ENCODE measurements at places on chromosomes 12 and 14. TPM values are rescaled to one million over a fixed set of nuclear protein-coding genes. Genes with fewer than 3 reads are reported as not detected.

The CDH24 gene
- total RNA-seq: 1.8 TPM

The AREL1 gene
- total RNA-seq: 22.1 TPM

The FOXM1 gene
- total RNA-seq: 0.79 TPM

The MSRB3 gene
- 329 TPM for total RNA-seq

The KRT73 gene
- not detected for total RNA-seq

The ACSM4 gene
- total RNA-seq: not detected

The CPM gene
- 42.7 TPM for total RNA-seq

The INSM2 gene
- not detected for total RNA-seq

The OVCH1 gene
- total RNA-seq: 0.46 TPM

The MOAP1 gene
- total RNA-seq: 21.8 TPM

The HIP1R gene
- 19.3 TPM for total RNA-seq

- DNase-seq: peak; percentile 97
Measured at GRCh38 chr12:401235-402028, at the start of gene CCDC77. TSS of gene CCDC77 (plus strand) at chr12:401644. CDS start at chr12:409384, 7,740 bp downstream.

GRCh38 chr12:101200824-101201223, 9.2 kb downstream of the SLC5A8 start:
- DNase-seq: no peak

- DNase-seq: peak; percentile 29
Measured at GRCh38 chr14:104395276-104395675, 184.3 kb upstream of the C14orf180 start.

DNA sequence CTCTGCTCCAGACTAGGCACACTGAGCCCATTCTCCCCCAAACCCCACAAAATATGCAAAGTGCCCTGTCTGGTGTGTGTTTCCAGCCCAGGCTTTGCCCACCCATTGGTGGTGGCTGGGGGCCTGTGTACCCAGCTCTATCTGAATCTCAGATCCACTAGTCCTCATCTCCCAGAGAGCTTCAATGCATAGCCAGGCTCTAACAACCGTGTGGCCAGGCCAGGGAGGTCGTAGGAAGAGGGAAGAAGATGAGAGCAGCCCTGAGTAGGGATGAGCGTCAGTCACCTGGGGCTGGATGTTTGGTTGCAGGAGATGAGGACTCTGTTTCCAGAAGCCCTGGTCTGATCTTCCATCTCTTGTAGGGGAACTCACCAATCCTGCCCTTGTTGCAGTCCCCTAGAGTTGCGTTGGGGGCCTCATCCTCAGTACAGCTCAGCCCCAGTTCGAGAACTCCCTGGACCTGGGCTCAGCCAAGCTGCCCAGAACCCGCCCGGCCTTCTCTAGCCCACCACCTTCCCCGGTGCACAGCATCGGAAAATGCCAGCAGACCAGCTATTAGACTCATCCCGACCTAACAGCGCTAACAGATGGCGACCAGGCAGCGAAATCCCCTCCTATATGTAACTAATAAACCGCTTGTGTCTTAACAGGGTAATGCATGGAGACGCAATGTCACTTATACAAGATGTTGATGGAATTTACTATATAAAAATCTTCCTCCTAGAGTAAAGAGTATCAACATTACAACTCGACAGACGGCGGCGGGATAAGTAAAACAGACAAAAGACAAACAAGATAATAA, 3.2 kb upstream of the LHX5 start:
- DNase-seq: no peak

- no peak for DNase-seq
Measured at GRCh38 chr12:11797317-11797913, 147.9 kb downstream of the ETV6 start.

DNA sequence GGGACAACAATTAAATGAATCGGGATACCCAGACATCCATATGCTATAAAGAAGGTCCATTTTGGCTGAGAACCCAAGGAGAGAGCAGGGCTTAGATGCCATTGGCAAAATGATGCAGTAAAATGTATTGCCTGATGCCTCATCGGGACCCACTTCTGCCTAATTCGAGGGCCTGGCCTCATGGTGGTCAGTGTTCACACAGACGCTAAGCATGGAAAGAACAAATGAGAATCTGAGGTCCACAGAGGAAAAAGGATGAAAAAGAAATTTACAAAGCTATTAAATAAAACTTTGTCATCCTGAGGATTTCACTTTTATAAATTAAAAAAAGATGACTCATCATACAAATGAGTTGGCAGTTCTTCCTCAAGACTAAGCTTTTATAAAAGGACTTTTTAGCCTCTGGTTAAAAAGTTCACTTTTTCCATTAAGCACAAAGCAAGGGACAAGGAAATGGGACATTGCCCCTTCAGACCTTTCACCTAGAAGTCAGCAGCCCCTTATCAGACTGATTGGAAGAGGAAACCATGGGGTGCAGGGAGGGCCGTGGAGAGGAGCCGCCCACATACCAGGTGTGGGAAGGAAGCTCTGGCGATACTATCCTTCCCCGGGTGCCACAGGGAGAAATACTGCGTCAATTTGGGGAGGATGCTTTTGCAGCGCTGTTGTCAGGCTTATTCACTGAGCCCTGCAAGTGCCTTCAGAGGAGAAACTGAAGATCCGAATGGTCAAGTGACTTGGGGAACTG, 176.0 kb downstream of the EGLN3 start:
- no peak for DNase-seq

DNA sequence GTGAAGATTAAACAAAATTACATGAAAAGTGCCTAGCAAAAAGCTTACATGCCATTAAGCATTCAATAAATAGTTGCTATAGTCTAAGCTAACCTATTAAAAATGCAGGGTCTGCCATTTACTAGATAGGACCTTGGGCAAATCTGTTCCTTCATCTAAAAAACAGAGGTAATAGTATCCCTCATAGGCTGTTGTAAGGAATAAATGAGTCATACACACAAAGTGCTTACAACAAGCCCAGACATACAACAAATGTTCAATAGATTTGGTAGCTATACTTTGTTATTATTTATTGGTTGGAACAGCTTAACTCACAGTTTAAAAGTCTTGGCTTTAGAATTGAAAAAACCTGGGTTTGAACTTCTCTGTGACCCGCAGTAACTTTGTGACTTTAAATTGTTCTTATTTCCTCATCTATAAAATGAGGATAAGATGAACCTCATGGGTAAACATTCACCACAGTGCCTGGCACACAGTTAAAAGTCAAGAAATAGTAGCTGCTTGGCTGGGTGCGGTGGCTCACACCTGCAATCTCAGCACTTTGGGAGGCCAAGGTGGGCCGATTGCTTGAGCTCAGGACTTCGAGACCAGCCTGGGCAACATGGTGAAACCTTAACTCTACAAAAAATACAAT, 24.7 kb downstream of the HEATR5A start:
- no peak for DNase-seq

GRCh38 chr12:104701756-104702155, 245.0 kb downstream of the CHST11 start:
- peak; percentile 55 for DNase-seq

- DNase-seq: no peak
Measured at GRCh38 chr14:100341301-100342031, 18.3 kb downstream of the SLC25A47 start.

- DNase-seq: no peak
Measured at GRCh38 chr14:93490001-93490400, 59.3 kb downstream of the UNC79 start.

GRCh38 chr12:63250486-63250885, 99.5 kb upstream of the AVPR1A start:
- DNase-seq: no peak

DNA sequence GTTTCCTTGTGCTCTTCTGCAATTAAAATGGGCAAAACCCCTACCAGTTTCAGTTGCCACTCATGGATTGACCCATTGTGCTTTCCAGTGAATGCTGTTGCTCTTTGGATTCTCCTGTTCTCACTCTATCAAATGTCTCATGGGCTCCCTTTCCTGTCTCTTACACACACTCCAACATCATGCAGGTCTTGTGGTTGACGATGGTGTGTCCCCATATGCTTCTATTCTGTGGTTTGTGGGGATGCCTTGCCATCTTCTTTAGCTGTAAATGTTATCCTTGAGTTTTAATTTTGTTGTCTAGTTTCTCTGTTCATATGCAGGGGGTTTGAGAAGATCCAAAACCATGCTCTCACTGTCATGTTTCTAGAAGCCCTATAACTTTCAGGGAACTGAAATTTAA, 31.9 kb upstream of the FBXO34 start:
- no peak for DNase-seq

GRCh38 chr14:88195676-88196075, 127.4 kb downstream of the KCNK10 start:
- no peak for DNase-seq

DNA sequence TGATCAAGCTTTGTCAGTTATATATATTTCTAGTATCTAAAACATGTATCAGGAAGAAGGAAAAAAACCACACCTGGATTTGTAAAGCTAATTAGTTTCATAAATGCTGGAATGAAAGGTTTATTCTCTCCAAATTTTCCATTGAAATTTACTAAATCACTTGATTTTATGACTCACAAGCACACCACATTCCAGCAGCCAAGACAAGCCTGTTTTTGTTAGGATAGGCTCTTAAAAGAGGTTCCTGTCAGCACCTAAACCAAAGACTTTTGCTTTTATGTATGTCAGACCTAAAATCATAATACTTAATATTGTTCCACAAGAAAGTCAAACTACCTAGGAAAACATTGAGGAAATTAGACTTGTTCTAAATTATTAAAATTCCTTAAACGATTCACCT, 85.3 kb upstream of the PAWR start:
- no peak for DNase-seq

DNA sequence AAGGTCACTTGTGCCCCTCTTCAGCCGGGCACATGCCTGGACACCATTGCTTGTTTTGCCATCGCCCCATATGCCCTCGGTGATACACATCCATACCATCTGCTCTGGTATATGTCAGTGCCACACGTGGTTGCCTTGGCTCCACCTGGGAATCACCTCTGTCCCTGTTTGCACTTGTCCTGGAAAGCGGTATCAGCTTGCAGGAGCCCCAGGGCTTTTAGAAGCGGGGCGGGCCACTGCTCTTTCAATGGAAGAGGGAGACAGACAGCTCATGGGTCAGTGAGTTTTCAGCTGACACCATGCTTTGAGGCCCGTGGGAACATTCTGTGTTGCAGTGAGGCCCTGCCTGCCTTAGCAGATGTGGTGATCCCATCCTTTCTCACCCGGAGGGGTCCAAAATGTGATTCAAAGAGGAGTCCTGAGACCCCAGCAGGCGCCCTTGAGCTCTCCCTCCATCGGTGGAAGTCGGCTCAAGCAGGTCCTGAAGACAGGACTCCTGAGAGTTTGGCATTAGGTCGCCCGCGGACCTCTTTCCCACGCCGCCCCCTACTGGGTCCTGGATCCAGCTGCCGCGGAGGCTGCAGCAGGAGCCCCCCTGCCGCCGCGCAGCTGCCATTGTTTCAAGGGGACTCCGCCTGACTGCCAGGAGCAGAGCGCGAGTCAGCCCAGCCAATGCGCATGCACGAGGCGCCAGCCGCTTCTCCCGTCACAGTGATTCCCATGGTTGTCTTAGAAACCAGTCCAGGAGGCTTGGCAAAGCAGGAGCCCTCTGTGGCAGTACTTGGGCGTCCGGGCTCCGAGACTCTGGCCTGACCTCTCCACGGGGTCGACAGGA, 773.2 kb upstream of the ALG10B start:
- DNase-seq: no peak

DNA sequence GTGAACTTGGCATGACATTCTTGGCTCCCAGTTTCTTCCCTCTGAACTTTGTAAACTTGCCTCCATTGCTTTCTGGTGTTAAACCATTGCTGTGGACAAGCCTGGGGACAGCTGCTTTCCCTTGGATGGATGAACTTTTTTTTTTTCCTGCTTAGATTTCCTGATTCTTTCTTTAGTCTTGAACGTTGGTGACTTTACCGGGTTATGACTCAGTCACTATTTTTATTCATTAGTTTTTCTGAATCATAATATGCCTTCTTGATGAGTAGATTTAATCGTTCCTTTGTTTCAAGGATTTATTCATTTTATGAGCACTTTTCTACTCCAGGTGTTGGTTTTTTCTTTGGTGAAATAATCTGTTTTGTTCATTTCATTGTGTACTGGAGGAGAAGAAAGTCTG, 155.0 kb upstream of the RTL1 start:
- no peak for DNase-seq

Data from posterior vena cava (tissue), 2 donors.